ENCODE measurements at places on chromosomes 7 and 10. TPM values are rescaled to one million over a fixed set of nuclear protein-coding genes. Genes with fewer than 3 reads are reported as not detected.

DNA sequence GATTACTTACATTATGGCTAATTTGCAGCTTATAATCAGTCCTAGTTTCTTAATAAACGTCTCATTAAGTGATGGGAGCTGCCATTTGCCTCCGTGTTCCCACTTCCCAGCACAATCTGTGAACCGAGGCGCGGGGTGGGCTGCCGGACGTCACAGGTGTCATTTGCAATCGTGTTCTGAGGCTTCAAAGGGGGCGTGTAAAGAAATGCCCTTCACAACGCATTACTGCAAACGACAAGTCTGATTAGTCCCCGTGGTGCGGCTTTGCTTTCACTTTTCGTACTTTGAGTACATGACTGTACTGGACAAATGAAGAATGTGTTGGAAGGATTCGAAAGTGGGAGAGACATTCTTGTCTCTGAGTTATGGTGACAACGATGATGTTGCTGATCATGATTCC lies 614.2 kb upstream of the ADARB2 start:
- DNase-seq = no peak

- no peak for DNase-seq
Observed at GRCh38 chr7:27197137-27198042, 2.5 kb downstream of the HOXA13 start.

CRTAC1 gene
- total RNA-seq = 2.2 TPM

KIAA1549 gene
- total RNA-seq = 2.4 TPM

- no peak for DNase-seq
Observed at GRCh38 chr7:87316846-87317552, 28.5 kb upstream of the CROT start.

GRCh38 chr7:129864042-129864441 lies 88.7 kb downstream of the UBE2H start:
- peak; percentile 84 for DNase-seq

GRCh38 chr10:78920011-78920410 lies 148.8 kb upstream of the ZMIZ1 start:
- no peak for DNase-seq

DNA sequence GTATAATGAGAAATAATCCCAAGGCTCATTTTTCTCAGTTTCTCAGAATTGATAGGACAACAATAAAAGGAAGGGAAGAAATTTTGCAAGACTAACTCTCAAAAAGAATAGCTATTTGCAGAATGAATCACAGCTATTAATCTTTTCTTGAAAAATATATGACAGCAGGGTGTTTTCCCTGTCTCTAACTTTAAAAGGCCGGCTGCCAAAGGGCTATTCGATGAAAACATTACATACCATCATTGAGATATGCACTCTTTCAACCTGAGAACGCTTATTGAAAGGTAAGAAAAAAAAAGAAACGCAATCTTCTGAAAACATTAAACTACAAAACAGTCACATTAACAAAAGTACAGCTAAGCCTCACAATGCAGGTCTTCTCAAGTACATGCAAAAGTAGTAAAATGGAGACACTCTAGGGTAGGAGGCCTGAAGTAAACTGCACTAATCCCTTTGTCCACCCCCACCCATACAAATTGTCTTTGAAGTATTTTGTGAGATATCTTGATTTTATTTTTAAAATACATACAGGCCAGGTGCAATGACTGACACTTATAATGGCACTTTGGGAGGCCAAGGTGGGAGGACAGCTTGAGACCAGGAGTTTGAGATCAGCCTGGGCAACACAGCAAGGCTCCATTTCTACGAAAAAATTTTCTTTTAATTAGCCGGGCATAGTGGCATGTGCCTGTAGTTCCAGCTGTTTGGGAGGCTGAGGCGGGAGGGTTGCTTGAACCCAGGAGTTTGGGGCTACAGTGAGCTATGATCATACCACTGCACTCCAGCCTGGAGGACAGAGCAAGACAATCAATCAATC lies 83.0 kb downstream of the PARD3 start:
- peak; percentile 80 for DNase-seq

DNA sequence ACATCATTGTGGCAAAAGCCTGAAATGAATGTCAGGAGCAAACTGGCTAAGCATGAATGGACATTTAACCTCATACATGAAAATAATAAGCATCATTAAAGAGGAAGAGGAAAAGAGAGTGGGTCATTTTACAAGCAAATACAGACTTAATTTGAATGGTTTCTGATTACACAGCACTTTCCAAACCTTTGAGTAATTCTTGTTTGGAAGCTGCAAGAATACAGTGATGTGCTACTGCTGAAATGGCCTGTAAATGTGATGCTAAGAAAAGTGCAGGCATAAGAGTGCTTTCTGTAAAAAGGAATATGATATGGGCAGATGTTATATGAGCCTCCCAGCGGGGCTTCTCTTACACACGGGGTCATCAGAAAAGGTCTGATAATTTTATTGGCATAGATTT lies 30.2 kb downstream of the TAS2R16 start:
- no peak for DNase-seq

RBP3 gene
- not detected for total RNA-seq

AASS gene
- total RNA-seq = 15.9 TPM

DNA sequence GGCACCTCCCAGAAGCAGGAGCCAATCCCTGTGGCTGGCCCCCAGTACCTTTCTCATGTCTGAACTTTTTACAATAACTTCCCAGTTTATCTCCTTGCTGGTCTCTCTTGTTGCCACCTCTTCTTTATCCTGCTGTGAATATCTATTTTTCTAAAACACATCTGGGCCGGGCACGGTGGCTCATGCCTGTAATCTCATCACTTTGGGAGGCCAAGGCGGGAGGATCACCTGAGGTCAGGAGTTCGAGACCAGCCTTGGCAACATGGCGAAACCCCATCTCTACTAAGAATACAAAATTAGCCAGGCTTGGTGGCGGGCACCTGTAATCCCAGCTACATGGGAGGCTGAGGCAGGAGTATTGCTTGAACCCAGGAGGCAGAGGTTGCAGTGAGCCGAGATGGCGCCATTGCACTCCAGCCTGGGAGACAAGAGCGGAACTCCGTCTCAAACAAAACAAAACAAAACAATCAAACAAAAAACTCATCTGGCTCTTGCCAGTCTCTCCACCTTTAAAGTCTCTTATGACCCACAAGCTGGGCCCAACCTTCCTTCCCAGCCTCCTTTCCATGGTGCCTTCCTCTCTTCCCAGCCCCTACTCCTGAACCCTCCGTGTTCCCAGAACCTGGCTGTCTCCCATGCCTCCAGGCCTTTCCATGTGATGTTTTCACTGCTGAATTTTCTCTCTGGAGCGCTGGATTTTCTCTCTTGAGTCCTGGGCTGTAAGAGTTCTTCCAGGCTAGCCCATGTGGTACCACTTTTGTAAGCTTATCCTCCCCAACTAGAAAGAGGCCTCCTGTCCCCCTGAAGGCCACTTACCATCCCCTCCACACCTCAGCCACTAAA lies 51.3 kb downstream of the HIP1 start:
- no peak for DNase-seq

DNA sequence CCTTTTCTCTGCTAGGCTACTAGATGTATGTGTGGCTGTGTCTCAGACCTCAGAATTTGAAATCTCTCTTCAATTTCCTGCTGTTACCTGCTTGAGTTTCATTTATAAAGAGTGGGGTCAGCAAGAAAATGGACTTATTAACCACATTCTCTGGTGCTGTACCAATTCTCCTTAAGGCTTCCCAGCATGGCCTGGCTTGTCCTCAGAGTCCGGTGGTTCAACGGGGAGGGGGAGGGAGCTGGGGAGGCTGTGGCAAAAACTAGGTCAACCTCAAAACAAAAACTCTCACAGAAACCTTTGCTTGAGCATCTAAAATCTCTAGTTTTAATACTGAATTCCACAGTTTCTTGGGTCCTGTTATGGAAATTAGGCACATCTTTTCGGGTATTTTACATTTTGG lies 389.1 kb upstream of the COBL start:
- no peak for DNase-seq

- no peak for DNase-seq
Observed at GRCh38 chr7:127413962-127414361, 21.5 kb upstream of the ZNF800 start.

DNA sequence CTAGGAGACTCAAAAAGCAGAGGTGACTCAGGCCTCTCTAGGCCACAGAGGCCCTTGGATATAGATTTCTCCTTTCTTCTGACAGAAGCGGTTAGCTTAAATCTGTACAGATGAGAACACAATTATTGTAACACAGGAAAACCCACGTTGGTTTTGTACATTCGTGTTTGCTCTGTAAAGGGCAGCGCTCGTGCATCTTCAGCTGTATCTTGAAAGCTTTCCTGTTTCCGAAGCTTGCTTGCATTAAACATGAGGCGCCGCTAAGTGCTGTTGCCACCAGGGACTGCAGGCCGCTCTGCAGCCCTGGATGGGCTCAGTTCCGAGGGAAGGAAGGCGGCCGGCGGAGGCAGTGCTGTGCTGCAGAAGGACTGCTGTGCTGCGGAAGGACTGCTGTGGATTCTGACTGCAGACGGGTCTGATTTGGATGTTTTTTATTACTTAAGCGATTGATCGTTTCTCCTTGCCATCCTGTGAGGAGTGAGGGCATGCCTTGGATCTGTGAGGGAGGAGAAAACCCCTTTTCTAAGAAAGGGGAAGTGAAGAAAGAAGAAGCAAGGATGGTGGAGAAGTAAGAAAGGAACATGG lies 53.3 kb downstream of the FHIP2A start:
- peak; percentile 40 for DNase-seq

FRMPD2 gene
- total RNA-seq = under 0.01 TPM

DNA sequence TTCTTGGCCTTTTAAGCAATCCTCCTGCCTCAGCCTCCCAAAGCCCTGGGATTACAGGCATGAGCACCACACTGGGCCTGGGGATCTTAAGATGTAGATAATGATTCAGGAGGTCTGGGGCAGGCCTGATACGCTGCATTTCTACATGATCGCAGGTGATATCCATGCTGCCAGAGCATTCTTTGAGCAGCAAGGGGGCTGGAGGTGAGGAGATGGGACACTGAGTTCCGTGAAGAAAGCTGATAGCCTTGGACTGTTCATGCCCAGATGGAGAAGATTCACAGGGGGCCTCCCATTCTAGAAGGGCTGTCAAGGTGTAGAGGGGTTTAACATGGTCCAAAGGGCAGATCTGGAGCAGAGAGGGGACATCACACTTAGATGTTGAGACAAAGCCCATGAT lies 480.3 kb downstream of the RPS24 start:
- no peak for DNase-seq

DNA sequence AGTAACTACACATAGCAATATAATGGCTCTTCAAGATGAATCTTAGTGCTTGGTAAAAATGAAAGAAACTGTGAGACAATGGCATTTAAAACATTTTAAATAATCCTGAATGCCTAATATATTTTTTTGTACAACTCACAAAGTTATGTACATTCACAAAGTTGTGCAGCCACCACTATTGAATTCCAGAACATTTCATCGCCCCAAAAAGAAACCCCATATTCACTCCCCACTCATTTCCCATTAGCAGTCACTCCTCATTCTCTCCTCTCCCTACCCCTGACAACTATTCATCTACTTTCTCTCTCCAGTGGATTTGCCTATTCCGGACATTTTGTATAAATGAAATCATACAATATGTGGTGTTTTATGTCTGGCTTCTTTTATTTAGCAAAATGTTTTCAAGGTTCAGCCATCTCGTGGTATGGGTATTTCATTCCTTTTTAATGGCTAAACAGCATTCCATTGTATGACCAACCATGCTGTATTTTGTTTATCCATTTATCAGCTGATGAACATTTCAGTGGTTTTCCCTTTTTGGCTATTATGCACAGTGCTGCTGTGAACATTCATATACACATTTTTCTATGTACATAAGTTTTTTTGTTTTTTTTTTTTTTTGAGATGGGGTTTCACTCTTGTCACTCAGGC lies 34.7 kb downstream of the ENTPD7 start:
- no peak for DNase-seq

GRCh38 chr10:61142987-61143386 lies 199.0 kb upstream of the RHOBTB1 start:
- DNase-seq = no peak
